Umbilical cord (tissue), 2 donors: ENCODE measurements at places on chromosomes 12 and 14. TPM values are rescaled to one million over a fixed set of nuclear protein-coding genes. Genes with fewer than 3 reads are reported as not detected.

GRCh38 chr12:90585640-90586304, 369.2 kb downstream of the CCER1 start:
- no peak for DNase-seq

DNA sequence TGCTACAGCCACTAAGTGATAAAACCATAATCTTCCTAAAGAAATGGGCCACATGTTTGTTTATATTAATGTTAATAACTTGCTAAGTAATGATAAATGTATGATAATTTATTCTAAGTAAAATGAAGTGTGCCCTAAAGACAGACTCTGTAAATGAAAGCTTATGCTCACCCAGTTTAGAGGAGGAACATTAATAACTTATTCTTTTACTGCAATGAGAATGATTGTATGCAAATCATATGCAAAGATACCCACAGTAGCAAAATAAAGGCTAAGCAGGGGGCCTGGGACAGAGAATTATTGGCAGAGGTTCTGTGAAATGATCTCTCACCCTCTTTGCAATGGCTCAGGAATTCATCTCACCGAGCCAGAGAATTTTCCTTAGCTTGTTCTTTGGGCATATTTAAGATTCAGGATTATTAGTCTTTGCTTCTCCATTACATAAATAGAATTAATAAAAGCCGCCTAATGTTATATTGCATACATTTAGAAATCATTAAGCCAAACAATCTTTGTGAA, 75.9 kb downstream of the TMEM132D start:
- DNase-seq = no peak

- no peak for DNase-seq
Observed at GRCh38 chr14:54854181-54854580, 48.4 kb downstream of the GCH1 start.

DNA sequence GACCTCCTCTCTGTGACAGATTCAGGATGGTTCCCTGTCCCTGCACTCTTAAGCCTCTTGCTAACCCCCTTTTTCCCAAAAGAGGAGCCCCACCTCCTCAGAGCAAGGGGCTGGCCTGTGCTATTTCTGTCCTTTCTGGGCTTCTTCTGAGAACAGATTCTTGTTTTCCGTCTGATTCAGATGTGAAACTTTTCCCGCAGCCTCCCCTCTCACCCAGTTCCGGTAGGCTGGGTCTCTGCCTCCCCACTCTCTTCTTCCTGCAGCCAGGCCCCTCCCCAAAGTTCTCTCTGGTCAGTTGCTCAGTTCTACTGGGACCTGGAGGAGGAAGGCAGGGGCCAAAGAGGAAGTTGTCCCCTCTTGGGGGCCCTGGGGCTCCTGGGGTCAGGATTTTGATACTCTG, 11.8 kb downstream of the PDE1B start:
- peak; percentile 77 for DNase-seq

Gene PLBD1
- total RNA-seq = 10.1 TPM

GRCh38 chr12:3278681-3279414, 201.7 kb downstream of the TSPAN9 start:
- no peak for DNase-seq

- peak; percentile 28 for DNase-seq
Observed at GRCh38 chr14:33229269-33229929, 290.7 kb downstream of the NPAS3 start.

GRCh38 chr12:53998110-53998899, 1.7 kb upstream of the HOXC9 start:
- peak; percentile 46 for DNase-seq

GRCh38 chr12:60830381-60830780, 1234.6 kb downstream of the SLC16A7 start:
- no peak for DNase-seq

DNA sequence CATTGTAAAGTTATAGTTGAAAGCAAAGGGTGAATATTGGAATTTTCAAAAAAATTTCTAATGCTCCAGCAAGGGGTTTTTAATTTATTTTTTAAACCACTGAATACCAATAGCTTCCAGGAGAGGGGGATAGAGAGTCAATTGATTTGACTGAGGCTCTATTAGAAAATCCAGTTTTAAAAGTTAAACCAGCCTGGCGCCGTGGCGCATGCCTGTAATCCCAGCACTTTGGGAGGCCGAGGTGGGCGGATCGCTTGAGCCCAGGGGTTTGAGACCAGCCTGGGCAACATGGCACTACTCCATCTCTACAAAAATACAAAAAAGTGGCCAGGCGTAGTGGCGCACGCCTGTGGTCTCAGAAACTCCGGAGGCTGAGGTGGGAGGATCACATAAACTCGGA, 150.1 kb downstream of the SLC38A4 start:
- DNase-seq = peak; percentile 61

GRCh38 chr12:131365821-131366260, 345.0 kb upstream of the SFSWAP start:
- no peak for DNase-seq

Gene MMP19
- total RNA-seq = 16.1 TPM

DNA sequence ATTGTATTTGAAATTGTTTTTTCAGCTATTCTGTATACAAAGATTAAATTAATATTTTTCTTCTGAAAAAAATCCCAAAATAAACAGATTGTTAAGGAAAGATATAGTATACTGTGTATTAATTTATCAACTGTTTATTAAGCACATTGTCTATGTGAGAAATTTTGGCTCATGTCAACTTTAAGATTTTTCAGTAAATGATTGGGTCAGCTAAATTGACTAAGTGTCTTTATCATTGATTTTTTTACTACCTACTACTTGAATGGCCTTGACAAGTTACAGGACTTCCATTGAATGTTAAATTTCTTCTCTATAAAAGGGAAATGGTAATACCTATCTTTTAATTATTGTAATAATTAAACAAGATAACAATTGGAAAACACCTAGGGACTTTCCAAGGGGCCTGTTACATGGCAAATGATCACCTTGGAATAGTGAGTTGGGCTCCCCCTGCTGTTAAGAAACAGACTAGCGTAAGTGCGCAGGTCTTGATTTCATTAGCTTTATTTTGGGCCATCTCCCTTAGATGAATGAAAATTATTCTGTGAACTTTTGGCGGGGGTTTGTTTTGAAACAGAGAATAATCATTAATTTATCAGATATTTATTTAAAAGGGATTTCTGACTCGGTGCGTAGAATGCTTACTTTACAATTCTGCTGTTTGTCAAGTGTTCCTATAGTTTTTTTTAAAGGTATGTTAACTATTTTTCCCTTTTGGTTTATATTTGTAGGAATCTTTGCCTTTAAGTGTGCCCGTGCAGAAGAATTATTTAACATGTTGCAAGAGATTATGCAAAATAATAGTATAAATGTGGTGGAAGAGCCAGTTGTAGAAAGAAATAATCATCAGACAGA, 14.5 kb upstream of the CCT2 start:
- DNase-seq = peak; percentile 47

- DNase-seq = no peak
Observed at GRCh38 chr14:30678926-30679431, 56.9 kb downstream of the SCFD1 start.

DNA sequence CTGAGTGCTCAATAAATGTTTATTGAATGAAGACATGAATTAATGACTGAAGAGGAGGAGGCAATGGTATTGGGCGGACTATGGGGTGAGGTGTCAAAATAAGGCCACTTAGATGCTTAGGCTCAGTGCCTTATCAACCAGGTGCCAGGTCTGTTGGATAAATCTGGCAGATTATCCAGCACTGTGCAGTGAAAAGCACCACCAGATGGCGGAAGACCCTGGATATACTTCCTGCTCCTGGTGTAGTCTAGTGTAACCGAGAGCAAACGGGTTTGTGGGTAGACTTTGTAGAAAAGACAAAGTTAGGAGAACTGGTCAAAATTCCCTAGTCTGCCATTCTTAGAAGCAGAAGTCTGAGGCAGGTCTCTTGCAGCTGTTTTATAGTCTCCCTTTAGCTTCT, 306.3 kb downstream of the ATP23 start:
- no peak for DNase-seq

GRCh38 chr12:1994429-1995143, 9.7 kb downstream of the DCP1B start:
- DNase-seq = no peak

DNA sequence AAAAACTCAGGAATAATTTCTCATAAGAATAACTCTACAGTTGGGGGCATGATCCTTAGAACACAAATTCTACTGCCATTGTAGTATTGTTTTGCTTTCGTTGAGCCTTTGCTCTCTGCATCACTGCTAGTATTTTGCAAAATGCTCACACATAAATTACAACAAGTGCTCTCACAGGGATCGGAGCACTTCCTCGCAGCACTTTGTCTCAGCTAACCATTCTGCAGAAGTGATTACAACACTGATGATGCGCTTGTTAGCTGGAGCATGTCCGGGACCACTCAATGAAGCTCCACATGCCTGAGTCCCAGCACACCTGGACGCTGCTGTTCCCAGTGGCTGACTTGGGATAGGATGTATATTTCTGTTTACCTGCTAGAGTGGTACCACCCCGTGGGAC, 31.6 kb downstream of the MOAP1 start:
- no peak for DNase-seq

DNA sequence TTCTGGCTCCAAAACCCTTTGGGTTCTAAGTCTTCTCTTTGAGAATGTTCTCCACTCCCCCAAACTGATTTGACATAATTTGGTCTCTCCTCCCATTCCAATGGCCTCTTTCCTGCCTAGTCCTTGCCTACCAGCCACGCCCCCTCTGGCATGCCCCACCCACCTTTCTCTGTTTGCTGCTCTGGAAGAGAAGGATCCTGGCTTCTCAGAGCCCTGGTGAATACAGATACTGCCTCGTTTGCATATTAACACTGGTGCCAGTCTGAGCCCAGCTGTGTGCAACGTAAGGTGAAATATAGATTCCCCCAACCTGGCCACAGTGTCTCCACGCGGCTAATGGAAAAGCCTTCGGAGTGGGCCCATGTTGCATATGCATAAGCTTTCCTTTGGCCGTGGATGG, 79.7 kb downstream of the PAPOLA start:
- no peak for DNase-seq

DNA sequence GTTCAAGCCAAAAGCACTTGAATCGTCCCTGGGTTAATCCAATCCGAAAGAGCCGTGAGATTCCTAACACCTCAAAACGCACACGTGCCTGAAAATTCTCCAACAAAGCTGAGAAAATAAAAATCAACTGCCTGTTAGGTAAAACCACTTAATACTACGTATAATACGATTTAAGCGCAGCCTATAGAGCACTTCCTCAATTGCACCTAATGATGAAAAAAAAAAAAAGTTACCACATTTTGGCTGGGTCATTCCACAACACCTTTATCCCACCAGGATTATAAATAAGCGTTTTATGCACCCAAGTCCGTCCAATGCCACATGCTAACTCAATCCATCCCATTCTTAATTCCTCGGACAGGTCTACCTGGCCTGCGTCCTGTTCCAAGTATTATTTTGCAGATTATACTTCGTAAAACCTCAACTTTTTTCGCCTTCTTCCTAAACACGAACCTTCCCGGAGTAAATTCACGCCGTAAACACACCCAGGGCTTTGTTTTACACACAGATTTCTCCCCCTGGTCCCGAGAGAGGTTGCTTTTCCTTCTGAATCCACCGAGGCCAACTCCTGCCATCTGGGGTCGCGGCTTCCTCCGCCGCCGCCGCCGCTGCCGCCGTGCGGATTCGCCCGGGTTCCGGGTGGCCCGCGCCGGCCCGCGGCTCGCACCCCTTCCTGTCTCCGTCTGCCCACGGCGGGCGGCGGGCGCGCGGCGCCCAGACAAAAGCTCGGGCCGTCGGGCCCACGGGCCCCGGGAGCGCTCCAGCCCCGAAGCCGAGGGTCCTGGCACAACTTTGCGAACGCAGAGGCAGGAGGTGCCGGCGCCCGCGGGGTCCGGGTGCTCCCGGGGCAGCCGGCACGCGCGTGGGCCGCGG, 66.2 kb downstream of the RNF34 start:
- no peak for DNase-seq

DNA sequence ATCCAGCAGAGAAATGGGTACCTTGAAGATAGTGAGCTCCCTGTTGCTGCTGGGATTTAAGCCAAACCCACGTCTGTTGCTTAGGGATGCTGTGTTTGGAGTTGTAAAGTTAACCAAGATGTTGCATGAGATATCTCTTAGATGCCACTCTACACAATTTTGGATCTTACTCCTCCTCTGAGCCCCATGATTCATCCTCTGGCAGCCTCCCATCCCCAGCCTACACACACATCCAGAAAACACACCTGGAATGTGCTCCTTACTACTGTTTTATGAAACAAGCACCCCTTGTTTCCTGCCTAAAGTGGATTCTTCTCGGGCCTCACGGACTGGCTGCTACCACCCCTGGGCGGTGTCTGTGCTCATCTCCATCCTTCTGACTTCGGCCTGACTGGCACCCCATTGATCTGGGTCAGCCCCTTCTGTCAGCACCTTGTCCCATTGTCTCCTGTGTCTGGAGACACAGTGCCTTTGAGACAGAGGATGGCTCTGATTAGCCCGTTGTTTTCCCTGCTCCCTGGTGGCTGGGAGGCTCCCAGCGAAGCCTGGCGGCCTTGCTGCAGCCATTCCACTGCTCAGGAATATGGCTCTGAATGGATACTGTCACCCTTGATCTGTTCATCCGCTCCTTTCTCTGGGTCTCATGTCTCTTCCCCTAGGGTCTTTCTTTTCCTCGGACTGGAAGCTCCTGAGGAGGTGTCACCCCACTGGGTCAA, 24.3 kb downstream of the TSPAN9 start:
- DNase-seq = no peak

Gene STON2
- 14.0 TPM for total RNA-seq

DNA sequence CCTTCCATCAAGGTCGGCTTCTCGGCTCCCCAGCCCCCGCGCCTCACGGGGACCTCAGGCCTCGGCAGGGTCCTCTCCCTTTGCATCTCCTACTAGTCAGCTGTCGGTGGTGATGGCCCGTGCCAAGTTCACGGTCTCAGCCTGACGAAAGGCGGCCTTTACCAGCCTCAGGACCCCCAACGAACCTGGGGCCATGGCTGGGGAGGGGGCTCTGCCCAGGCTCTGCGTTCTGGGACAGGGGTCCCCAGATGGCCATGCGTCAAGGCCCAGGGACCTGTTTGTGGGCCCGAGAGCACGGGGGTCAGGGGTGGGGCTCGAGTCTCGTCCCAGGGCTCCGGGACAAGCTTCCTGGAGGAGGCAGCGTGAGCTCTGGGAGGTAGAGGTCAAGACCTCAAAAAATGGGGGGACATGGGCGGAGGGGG, 32.8 kb upstream of the DEGS2 start:
- no peak for DNase-seq

DNA sequence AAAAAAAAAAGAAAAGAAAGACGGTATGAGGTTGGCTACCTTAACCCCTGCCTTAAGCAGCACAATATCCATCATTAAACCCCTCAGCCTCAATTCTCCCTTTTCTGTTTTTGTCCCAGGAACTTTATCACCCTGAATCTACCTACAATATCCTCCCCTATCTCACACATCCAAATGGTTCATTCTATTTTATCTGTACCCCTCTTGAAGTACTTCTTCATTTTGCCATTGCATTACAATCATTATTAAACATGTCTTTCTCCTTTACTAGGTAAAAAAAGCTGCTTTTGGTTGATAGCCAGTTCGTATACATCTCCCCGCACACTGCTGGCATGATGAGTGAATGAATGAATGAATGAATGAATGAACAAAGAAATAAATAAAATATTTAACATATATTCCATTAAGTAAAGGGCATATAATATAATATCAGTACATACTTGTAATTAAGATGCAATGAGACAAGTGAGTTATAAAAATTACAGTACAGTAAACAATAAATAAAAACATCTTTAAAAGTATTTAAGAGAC, 364 bp upstream of the GPR65 start:
- DNase-seq = no peak

Gene SLC35F4
- 1.2 TPM for total RNA-seq

Gene ACOT2
- total RNA-seq = 48.2 TPM

- DNase-seq = no peak
Observed at GRCh38 chr12:57208631-57209282, 7.8 kb upstream of the NXPH4 start.
